ENCODE measurements at places on chromosomes 16 and 17. TPM values are rescaled to one million over a fixed set of nuclear protein-coding genes. Genes with fewer than 3 reads are reported as not detected.
A peak's percentile ranks its signal among the peaks of the same experiment; 100 is the strongest.

- no peak for DNase-seq
- no peaks in the 10 kb centered on the region for H3K4me1 ChIP-seq
- no peaks in the 10 kb centered on the region for H3K36me3 ChIP-seq
- H3K27ac ChIP-seq, result no peak overlapping the region
These were observed 167.1 kb upstream of the KIF2B start for GRCh38 chr17:53655591-53655990.

- peak overlapping the region; percentile 87 for H3K4me3 ChIP-seq
- H3K4me1 ChIP-seq, result no peaks in the 10 kb centered on the region
- 0 out of 2 replicates have a peak, but pooled peaks cover 2% of the 10 kb centered on the region for H3K36me3 ChIP-seq
These were observed 839 bp downstream of the NKD1 start for GRCh38 chr16:50548909-50549560.

DNA sequence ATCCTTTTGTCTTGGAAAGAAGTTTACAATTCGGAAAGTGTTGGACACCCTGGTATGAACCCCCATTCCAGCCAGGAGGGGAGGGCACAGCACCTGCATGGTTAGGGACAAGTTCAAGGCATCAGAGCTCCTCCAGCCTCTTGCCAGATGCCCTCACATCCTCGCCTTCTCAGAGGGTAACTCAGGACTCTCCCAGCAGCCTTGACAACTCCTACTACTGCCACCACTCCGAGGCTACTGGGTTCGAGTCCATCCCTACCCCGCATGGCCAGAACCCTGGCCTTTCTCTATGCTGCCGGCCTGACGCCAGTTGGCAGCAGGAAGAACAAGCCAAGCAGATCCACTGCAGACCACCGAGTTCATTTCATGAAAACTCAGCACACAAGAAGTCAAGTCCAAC is 34.1 kb downstream of the AXIN2 start:
- peak overlapping the region; percentile 86 for H3K27ac ChIP-seq
- no peak for DNase-seq
- H3K36me3 ChIP-seq, result peaks cover 2% of the 10 kb centered on the region
- no peaks in the 10 kb centered on the region for H3K27me3 ChIP-seq

DNA sequence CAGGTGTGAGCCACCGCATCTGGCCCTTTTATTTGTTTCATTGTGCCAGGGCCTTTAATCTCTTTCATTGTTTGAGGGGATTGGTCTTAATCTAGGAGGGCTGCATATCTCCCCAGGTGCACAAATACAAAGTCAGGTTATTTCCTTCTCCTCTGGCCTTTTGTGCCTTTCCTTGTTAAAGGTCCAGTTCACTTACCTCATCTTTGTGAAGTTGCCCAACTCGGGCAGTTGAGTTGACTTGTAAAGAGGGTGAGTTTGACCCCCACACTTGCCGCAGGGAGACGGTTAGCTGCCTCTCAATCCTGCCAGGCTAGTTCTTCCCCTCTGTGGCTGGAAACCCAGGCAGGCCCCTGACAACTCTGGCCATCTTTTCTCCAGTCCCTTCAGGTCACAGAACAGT is 33.4 kb downstream of the TMEM92 start:
- no peaks in the 10 kb centered on the region for H3K36me3 ChIP-seq
- no peak overlapping the region for H3K27ac ChIP-seq
- 0 out of 2 replicates have a peak, but pooled peaks cover 4% of the 10 kb centered on the region for H3K4me1 ChIP-seq
- H3K4me3 ChIP-seq, result no peak overlapping the region
- no peaks in the 10 kb centered on the region for H3K27me3 ChIP-seq

DNA sequence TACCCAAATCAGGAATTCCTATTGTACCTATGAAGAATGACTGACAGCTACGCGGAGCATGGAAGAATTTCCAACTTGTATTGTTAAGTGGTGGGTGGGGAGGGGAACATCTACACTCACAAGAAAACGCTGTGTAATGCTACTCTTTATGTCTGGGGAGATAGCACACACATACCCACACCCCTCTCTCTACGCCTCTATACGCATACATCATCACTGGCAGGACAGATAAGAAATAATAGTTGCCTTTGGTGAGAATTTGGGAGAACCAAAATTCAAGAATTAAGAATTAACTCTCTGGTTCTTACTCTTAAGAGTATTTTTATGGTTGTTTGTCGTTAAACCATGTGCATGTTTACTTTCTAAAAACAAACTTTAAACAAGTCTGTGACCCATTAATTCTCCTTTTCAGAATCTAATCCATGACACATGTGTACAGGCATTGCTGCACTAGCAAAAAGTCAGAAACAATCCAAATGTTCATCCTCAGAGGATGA is 33.9 kb downstream of the CREBBP start:
- no peak for DNase-seq
- no peak overlapping the region for H3K27ac ChIP-seq
- H3K36me3 ChIP-seq, result peaks cover 2% of the 10 kb centered on the region
- no peaks in the 10 kb centered on the region for H3K27me3 ChIP-seq
- no peak overlapping the region for H3K4me3 ChIP-seq

- H3K36me3 ChIP-seq, result no peaks in the 10 kb centered on the region
- no peak for DNase-seq
- H3K27ac ChIP-seq, result no peak overlapping the region
- peaks cover 21% of the 10 kb centered on the region for H3K4me1 ChIP-seq
- H3K4me3 ChIP-seq, result no peak overlapping the region
These were observed 42.4 kb upstream of the LONP2 start for GRCh38 chr16:48201515-48202201.

- H3K4me1 ChIP-seq, result no peaks in the 10 kb centered on the region
- no peaks in the 10 kb centered on the region for H3K27me3 ChIP-seq
- no peaks in the 10 kb centered on the region for H3K36me3 ChIP-seq
- peak; percentile 50 for DNase-seq
- H3K27ac ChIP-seq, result no peak overlapping the region
These were observed 10.4 kb downstream of the PRR11 start for GRCh38 chr17:59165933-59166342.

The COQ9 gene
- 54.2 TPM for total RNA-seq

The MYOCD gene
- total RNA-seq, result 2.6 TPM
